Urothelium cell line (cell line): ENCODE measurements at places on chromosomes 12 and 14.

- DNase-seq: no peak
Measured at GRCh38 chr14:62209287-62209899, 447.2 kb downstream of the SNAPC1 start.

GRCh38 chr14:53022593-53022992, 71.7 kb upstream of the FERMT2 start:
- no peak for DNase-seq

DNA sequence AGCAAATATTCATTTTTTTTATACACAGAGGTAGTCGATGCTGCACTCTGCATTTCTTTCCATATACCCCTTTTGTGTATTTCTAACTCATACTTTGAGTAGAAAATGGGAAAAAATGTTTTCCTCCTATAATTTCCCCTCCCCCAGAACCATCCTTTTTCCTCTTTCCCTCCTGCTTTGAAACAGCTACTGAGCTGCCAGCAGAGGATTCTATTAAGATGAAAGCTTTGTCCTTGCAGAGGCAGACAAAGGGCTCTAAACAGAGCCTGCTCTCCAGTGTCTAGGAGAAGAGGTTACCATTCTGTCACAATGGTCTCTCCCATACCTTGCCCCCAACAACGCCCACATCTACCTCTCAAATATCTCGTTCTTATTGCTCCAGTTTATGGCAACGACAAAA, 74.6 kb upstream of the OSBPL8 start:
- no peak for DNase-seq

DNA sequence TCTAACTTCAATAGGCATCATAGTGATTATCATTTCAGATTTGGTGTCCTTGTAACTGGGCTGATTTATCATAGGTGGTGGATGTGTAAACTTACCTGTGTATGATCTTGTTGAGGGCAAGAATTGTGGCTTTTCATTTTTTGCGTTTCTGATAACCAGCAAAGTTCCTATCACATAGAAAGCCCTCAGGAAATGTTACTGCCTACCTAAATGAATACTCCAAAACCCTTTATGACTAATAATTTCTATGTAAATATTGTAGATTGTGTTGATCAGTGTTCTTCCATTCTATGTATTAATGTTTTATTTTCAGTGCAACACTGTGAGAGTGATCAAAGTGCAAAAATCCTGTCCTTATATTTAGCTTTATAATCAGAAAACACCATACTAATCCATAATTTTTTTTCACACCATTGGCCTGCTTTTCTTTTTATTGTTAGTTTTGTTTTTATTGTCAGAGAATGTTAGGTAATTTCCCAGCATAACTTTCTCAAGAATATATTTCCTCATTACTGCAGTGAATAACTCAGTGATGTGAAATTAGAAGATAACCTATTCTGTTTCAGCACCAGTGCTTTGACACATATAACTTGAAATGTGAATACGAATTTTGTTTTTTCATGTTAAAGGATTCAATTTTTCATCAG, 94.1 kb downstream of the GPHN start:
- no peak for DNase-seq

GRCh38 chr12:55637467-55637866, 775 bp downstream of the OR10P1 start:
- no peak for DNase-seq

DNA sequence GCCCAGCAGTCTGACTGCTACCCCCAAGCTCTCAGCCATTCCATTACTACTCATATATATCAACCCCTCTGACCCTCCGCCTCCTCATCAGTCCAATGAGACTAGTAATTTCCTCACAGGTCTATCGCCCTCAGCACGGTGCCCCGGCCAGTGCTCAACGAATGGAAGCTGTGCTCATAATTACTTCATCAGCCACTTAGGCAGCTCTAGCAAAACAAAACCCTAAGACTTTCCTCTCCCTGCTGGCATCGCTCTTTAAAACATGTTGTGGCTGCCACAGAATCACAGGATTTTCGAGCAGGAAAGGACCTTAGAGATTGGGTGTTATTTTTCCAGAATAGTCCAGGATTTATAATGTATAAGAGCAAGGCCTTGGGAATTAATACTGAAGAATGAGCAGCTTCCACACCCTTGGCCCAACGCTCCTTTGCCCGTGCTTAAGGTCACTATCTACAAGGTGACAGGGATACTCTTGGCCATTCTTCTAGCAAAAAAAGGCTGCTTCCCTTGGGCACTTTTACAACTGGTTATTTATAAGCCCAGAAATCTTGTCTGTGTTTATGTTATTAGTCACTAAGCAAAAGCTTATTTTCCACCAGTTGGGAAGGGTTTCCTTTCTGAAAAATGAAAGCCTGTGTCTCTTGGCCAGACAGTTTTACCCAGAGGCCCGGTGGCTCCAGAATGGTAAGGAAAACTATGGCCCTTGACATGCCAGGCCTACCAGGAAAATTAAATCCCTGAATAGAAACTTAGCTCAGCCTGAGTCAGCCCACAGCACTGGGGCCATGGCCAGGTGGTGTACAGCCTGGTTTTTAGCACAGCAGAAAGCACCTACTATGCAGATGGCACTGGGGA, 47.9 kb downstream of the NUAK1 start:
- DNase-seq: no peak

GRCh38 chr14:65403231-65403630, 9.3 kb upstream of the FUT8 start:
- DNase-seq: no peak

DNA sequence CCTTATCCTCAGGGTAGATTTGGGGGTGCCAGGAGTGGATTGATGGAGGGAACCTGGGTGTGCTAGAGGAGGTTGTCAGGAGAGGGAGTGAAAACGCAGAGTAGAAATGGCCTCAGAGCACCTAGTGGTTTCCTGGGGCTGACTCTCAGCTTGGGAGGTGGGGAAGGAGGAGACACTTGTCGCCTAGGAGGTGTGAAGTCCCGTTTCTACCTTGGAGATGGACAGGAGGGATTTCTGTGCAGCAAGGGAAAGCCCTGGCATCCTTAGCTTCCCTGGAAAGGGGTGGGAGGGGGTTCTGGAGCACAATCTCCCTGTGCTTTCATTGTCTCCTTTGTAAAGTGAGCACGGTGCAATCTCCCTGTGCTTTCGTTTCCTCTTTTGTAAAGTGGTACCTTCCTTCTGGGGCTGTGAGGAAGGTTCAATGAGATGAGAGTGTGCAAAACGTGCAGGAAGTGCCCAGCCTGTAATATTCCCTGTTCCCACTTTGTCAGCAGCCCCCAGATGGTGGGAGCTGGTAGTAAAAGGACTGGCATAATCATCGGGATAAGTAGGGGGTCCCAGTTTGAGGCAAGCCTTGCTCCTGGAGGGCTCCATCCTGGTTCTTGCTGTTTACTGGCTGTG, 1.6 kb downstream of the OAS3 start:
- DNase-seq: no peak

- no peak for DNase-seq
Measured at GRCh38 chr12:66808606-66809005, 129.7 kb upstream of the GRIP1 start.

DNA sequence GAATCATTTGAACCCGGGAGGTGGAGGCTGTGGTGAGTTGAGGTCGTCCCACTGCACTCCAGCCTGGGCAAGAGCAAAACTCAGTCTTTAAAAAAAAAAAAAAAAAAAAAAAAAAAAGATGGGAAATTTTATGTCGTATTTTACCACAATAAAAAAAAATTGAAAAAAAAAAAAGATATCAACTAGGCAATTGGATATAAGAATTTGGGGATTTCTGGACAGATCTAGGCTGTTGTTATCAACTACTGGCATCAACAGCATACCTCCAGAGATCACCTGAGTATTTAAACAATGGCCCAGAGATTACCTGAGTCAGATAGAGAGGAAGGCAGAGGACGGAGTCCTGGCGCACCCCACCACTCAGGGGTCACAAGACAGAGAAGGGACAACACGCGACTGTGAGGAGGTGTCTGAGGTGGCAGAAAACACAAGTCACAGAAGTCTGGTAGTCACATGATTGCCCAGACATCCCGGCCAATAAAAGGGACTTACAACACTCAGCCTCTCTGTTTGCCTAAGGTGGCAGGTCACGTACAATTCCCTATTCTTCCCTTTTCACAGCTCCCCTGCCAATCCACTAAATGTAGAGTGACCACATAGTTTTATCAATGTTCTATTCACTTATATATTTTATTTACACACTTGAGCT, 1.8 kb downstream of the SPRING1 start:
- no peak for DNase-seq

DNA sequence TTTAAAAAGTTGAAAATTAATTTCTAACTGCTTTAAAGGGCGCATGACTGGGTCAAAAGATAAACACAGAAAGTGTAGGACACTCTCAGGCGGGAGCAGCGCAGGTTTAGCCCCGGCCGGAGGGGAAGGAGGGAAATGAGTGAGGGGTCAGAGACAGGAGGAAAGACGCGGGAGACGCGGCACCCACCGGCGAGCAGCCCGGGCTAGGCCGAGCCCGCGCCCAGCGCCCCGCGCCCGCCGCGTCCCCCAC, 591 bp downstream of the GXYLT1 start:
- no peak for DNase-seq

DNA sequence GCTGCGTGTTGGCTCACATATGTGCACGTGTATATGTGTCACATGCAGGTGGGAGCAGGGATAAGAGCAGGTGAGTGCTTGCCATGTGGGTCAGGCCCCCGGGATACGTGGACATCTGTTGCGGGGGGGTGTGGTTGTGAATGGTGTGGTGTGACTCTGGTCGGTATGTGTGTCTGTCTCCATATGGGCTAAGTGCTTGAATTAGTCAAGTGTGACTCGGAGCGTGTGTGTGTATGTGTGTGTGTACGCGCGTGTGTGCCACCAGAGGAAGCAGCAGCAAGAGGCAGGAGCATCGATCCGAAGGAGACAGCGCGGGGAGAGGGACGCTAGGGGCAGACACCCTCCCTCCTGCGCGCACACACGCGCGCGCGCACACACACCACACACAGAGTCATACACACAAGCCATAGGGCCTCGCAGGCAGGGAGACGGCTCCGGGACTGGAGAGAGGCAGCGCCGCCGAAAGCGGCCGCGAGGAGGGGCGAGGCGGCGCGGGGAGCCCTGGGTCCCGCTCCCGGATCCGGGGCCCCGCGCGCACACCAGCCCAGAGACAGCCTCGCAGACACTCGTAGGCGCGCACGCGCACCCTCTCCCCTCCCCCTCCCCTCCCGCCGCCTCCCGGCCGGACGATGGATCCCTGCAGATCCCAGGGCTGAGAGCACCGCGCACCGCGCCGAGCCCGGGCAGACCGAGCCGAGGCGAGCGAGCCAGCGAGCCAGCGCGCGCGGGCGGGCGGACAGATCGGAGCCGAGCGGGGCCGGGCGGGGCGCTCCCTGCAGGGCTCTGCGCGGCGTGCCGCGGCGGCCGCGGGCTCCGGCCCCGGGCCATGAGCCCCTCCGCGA, at the start of gene ASIC1:
Gene ASIC1 (plus strand): TSS at position 597 of the 842 bp plus-strand sequence. CDS start 1,171 bp downstream, outside the sequence.
- DNase-seq: peak; percentile 79

- peak; percentile 70 for DNase-seq
Measured at GRCh38 chr14:50773632-50774541, 57.1 kb downstream of the NIN start.
